Activated T-cell treated with anti-CD3 and anti-CD28 coated beads, Interleukin-2, amount 50 U/mL, for 24 hours (primary cell): ENCODE measurements at places on chromosomes 12 and 14.

GRCh38 chr14:90179809-90180779 lies 76.3 kb upstream of the PSMC1 start:
- no peak for DNase-seq

DNA sequence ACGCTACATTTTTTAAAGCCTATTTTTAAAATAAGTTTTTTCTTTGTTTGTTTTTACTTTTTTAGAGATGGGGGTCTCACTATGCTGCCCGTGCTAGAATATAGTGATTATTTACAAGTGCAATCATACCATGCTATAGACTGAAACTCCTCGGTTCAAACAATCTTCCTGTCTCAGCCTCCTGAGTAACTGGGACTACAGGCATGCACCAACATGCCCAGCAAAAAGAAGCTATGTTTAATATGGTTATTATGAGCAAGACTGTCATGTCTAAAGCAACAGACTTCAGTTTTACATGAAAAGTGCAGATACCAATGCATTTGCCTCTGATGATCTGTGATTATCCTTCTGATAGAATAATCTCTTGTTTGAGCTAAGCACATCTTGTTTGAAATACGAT lies 45.6 kb upstream of the SGPP1 start:
- no peak for DNase-seq

DNA sequence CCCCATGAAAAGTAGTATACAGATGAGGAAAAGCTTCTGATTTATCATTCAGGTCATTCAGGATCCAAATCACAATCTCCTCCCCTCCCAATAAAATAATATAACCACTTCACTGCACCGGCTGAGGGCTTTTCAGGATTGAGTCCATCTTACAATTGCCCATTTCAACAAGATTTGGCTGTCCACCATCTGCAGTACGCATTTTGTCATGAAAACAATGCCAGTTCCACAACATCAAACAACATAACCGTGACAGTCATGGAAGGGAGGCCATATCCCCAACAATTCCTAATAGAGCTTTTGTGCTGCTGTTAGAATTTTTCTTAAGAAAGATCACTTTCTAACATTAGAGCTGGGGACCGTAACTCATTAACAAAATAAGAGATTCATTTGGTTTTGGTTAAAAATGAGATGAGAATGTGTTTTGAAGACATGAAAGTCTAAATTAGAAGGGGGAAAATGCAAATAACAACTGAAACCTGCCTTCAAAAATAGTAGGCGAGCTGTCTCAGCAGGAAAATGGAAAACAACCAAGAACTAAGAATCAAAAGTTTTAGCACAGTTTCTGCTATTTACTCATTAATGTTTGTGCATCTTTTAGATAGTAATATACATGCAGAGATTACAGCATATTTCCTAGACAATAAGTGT lies 38.3 kb upstream of the TMTC2 start:
- DNase-seq: no peak

GRCh38 chr12:95788637-95789036 lies 1.9 kb downstream of the NTN4 start:
- no peak for DNase-seq

DNA sequence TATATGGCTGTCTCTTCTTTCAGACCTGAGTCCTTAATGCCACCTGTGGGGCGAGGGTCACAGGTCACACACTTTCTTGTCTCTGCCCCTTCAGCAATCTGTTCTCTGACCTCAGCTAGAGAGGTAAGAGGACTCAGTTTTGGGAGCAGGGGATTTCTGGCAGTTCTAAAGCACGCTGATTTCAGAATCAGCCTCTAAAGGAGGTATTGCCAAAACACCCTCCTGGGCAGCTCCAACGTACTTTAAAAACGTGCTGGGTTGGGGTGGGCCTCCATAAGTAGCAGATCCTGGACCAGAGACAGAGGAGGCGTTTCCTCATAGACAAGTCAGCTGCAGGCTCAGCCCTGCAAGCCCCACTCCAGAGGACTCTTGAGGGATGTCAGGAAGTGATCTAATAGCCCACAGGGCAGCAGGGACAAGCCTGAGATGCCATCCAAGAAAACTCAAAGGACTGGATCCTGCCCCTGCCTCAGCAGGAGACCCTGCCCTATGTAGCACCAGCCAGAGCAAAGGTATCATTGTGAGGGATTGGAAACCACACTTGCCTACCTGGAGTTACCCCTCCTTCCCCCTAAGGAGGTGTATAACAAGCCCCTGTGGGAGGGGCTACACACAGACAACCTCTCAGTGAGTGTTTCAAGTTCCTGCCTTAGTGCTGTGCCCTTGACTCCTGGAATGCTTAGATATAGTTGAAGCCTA lies 8.5 kb downstream of the CTDSP2 start:
- peak; percentile 50 for DNase-seq

GRCh38 chr12:66978802-66979201 lies 290.4 kb upstream of the CAND1 start:
- DNase-seq: no peak

DNA sequence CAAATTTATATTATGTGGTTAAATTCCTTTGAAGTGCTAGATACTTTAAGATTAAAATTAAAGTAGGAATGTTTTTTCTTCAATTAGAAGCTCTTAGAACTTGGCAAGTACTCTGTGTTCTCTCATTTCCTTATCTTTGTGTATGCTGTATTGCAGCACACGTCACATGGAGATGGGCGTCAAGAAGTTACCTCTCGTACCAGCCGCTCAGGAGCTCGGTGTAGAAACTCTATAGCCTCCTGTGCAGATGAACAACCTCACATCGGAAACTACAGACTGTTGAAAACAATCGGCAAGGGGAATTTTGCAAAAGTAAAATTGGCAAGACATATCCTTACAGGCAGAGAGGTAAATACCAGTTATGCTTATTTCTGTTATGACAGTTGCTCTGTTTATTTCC lies 19.7 kb downstream of the MARK3 start:
- DNase-seq: no peak

- DNase-seq: no peak
These were observed 23.8 kb downstream of the ANO2 start for GRCh38 chr12:5921027-5921909.

DNA sequence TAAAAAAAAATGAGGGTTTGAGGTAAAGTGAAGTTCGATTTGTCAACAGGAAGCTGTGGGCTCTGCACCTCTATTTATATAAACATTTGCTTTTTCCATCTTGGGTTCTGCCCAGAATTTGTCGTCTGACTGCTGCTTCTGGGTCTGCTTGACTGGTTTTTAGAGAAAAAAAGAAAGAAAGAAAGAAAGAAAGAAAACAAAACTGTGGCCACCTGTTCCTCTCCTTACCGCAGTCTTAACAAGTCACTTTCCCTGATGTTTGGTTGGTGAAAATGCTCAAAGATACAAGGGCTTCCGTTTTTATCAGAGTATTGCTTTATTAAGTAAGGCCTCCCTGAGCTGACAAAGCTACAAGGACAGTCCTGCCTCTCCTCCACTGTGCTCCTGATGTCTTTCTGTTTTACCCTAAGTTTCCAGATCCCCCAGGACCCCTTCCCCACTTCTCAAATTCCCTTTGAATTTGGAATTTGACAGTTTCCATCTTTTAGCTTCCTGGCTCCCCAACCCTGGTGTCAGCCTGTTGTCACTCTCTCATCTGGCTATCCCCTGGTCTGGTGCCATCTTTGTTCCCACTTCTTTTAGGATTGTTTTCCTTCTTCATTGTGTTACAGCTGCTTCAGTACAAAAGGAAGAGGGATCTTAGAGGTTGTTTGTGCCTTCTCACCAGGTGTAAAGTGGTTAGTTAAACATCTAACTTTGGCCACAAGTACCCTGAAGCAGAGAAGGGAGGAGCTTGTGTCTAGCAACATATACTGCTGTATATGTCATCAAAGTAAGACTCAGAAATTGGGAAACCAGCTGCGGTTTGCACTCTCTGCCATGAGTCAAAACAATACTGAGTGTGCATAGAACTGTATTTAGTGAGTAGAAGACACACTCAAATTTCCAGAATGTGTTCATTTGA lies 18.0 kb downstream of the MFAP5 start:
- peak; percentile 58 for DNase-seq

- DNase-seq: peak; percentile 46
These were observed 84.6 kb downstream of the SETD3 start for GRCh38 chr14:99395909-99396530.

GRCh38 chr14:65631040-65631439 lies 218.5 kb downstream of the FUT8 start:
- no peak for DNase-seq

GRCh38 chr12:124780752-124781685 lies 82.6 kb downstream of the SCARB1 start:
- DNase-seq: no peak

- no peak for DNase-seq
These were observed 179.9 kb downstream of the BTG1 start for GRCh38 chr12:91965781-91966180.

DNA sequence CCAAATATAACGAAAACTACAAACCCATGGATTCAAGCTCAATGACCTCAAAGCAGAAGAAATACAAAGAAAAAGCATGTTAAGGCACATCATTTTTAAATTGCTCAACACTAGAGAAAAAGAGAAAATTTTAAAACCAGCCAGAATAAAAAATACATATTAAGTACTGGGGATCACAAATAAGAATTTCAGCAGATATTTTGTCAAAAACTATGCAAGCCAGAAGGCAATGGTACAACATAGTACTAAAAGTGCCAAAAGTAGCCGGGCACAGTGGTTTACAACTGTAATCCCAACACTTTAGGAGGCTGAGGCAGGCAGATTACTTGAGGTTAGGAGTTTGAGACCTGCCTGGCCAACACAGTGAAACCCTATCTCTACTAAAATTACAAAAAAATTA lies 10.2 kb downstream of the SGPP1 start:
- no peak for DNase-seq

GRCh38 chr14:54864526-54864925 lies 38.1 kb downstream of the GCH1 start:
- DNase-seq: no peak

GRCh38 chr12:81078469-81079196 lies 754 bp downstream of the ACSS3 start:
- DNase-seq: no peak

GRCh38 chr14:101097109-101097793 lies 193.7 kb upstream of the RTL1 start:
- DNase-seq: no peak

DNA sequence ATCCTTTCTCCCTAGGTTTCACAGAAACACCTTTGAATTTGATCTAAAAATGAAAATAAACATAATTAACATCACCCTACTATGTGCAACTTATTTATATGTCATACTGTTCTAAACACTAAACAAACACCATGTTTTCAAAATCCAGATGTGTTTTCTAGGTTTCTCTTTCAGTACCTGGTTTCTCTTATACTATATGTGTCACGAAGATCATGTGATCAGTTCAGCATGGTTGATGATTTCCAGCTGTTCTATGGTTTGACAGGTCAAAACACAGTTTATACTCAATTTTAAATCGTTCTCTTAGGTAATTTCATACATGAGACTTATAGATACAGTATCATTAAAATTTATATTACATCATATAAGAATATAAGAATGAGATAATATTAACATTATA lies 373.1 kb downstream of the SOX5 start:
- DNase-seq: no peak

DNA sequence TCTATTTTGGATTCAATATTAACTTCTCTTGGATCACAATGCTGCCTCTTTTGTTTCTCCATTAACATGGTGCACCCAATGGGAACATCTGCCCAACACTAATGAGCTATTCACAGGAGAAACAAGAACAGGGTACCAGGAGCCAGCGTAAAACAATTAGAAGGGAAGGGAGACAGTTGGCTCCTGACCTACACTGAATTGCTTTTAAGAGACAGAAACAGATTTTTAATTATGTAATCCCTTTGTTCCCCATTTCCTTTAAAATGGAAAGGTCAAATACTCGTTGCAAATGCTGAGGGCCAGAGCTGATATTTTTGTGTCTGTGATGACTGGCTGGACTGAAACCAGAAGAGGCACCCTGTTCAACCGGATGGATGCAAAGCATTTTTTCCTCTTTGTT lies 108.3 kb downstream of the SEC23A start:
- DNase-seq: no peak

GRCh38 chr14:99792210-99792535 lies 1.0 kb upstream of the EML1 start:
- DNase-seq: no peak

- no peak for DNase-seq
These were observed 86.2 kb downstream of the STON2 start for GRCh38 chr14:81313775-81314429.

DNA sequence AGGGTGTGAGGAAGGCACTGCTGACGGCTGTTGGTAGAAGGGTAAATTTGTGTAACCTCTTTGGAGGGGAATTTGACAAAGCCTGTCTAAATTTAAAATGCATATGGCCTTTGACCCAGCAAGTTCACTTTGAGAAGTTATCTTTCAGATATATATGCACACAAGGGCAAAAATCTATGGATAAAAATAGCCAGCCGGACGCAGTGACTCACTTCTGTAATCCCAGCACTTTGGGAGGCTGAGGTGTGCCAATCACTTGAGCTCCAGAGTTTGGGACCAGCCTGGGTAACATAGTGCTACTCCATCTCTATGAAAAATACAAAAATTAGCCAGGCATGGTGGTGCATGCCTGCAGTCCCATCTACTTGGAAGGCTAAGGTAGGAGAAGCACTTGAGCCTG lies 13.4 kb downstream of the UBC start:
- no peak for DNase-seq

DNA sequence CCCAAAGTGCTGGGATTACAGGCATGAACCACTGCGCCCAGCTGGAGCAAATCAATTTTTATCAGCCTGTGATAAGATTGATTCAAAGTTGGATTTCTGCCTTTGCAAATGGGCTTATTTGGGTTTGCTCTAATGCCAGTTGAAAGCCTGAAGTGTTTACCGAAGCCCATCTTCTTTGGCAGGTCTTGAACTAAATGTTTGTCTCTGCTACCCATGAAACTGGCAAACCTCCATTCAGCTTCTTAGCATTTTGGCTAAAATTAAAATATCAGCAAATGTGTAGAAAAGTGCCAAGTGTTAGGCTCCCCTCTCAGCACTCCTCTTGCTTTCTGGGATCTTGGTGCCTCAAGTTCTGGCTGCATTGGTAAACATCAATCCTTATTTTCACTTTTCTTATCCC lies 61.5 kb downstream of the MGAT4C start:
- DNase-seq: no peak
